ENCODE measurements at places on chromosomes 11 and 22.

DNA sequence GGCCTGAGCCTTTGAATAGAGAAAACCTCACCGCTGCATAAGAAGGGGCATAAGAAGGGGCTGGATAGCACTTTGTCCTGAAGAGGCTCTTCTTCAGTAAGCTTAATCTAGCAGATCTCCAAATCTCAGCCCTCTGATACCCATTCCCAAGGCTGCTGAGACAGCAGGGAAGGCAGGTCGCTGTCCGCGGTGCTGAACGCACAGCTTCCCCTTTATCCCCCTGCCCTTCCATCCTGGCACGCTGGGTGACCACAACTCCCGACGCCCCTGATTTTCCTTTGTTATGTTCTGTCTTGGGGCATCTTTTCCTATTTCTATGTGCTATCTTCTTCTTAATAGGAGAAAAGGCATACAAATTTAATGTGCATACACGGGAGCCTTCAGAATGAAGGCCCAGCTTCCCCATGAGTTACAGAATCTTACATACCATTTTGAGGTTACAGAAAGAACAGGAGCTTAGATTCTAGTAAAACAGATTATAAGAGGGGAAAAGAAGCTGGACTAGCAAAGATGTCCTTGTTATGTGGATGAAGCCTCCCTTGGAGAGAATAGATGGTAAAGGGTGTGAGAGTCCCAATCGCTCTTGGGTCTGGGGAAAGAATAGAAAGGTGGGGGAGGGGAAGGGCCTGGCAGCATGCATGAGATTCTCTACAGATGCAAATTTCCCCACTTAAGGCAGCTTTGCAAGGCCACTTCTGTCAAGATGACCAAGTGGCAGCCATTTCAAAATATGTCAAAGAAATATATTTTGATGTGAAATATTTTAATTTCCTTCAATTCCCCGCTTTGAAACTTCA lies 5.7 kb upstream of the SULT4A1 start:
- DNase-seq = no peak

GRCh38 chr22:24512043-24512442 lies 16.9 kb downstream of the UPB1 start:
- no peak for DNase-seq

GRCh38 chr22:27842669-27843431 lies 41.3 kb upstream of the MN1 start:
- no peak for DNase-seq

DNA sequence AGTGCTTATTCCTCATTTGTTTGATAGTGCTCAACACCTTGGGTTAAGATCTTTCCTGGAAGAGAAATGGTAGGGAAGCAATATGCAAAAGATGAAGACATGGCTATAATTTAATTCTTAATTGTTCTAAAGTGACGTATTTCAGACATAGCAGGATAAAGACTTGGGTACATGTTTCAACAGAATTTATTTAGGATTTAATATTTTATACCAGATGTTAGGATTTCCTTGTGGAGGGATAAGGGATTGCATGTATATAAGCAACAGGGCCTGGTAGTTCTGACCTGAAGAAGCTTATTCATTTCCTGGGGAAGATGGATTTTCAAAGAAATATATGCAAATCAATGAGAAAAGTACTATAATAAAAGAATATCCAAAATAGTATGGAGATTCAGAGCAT lies 163.8 kb downstream of the FAT3 start:
- no peak for DNase-seq

- no peak for DNase-seq
Observed at GRCh38 chr11:118009864-118010737, 23.9 kb downstream of the IL10RA start.

DNA sequence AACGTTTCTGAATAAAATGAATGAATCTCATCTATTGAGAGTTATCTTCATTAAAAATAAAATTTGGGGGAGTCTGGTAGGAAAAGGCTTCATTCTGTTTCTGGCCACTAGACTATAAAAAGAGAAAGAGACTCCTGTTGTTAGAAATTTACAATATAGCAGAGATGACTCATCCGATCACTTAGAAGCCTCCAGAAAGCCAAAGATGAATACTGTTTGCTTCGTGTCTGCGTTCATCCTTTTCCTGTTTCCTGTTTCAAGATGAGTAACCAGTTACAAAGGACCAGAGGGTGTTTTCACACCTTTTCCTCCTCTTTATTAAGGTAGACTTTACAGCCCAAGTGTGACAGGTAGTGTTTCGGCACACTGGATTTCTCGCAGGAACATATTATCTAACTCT lies 1120.7 kb downstream of the LRRC4C start:
- DNase-seq = no peak

DNA sequence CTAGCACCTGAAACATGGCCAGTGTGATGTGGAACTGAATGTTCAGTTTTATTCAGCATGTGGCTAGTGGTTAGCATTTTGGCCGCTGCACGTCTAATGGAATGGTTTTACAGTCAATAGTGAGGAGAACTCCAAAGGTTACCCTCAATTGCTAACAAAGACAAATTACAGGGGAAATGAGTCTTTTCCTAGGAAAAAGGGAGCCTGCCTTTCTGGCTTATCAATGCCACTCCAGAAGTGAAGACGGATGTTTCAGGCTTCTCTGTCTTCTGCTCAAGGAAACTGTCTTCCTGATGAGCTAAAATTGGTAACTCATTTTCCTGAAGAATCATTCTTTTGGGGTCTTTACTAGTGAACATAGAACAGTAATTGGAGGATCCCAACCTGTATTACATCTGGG lies 84.3 kb upstream of the CRTAM start:
- no peak for DNase-seq

DNA sequence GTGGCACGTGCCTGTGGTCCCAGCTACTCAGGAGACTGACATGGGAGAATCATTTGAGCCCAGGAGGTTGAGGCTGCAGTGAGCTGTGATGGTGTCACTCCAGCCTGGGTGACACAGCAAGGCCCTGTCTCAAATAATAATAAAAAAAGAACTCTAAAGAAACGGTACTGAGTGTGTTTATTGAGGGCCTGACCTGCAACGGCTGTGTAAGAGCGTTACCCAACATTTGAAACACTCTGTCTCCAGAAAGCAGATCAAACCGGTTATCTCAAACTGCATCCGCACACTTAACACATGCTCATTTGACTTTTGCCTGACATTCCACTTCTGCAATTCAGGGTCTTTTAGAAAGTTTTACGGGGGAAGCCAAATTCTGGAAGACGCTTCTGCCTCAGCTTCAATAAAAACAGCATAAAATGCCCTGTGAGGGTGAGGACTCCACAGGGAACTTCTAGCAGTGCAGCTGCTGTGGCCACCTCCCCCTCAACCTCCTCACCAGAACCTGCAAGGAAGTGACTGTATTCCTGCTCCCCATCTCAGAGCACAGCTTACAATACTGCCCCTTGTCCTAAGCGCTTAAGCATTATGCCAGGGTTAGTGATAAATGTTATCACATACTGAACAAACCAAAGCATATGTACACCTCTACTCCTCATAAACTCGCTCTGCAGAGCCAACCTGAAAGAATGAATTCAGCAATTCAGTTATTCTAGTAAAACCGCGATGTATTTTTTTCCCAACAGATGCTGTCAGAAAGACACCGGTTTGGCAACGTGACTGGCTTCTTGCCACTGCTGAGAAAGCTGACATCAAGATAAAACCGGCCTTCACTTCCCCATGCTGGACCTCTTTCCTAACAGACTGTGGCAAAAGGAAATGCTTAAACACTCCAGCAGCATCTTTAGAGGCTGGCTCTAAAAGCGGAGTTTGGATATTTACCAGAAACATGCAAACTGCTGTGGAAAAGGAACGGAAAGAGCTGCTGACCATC lies 52.2 kb downstream of the PRDM10 start:
- no peak for DNase-seq
